Activated CD4-positive, alpha-beta memory T cell treated with anti-CD3 and anti-CD28 coated beads, Interleukin-2, amount 10 ng/mL, durations not matched to agents 7 days and 5 days (primary cell): ENCODE measurements at places on chromosomes 3 and 15.

GRCh38 chr3:33758864-33759263, 39.6 kb upstream of the PDCD6IP start:
- H3K4me1 ChIP-seq, result no peaks in the 10 kb centered on the region
- no peak overlapping the region for H3K4me3 ChIP-seq
- peaks cover 6% of the 10 kb centered on the region for H3K36me3 ChIP-seq
- H3K27ac ChIP-seq, result no peak overlapping the region
- H3K27me3 ChIP-seq, result peaks cover 4% of the 10 kb centered on the region

GRCh38 chr15:59119625-59120024, 14.7 kb downstream of the CCNB2 start:
- H3K27me3 ChIP-seq, result no peaks in the 10 kb centered on the region
- no peak overlapping the region for H3K4me3 ChIP-seq
- H3K36me3 ChIP-seq, result peaks cover 77% of the 10 kb centered on the region
- peaks cover 2% of the 10 kb centered on the region for H3K4me1 ChIP-seq
- no peak for DNase-seq
- no peak overlapping the region for H3K27ac ChIP-seq

- no peak for DNase-seq
- H3K27me3 ChIP-seq, result no peaks in the 10 kb centered on the region
- peaks cover 47% of the 10 kb centered on the region for H3K4me1 ChIP-seq
- H3K36me3 ChIP-seq, result peaks cover 82% of the 10 kb centered on the region
Observed at GRCh38 chr3:16320711-16321110, 55.7 kb downstream of the OXNAD1 start.

DNA sequence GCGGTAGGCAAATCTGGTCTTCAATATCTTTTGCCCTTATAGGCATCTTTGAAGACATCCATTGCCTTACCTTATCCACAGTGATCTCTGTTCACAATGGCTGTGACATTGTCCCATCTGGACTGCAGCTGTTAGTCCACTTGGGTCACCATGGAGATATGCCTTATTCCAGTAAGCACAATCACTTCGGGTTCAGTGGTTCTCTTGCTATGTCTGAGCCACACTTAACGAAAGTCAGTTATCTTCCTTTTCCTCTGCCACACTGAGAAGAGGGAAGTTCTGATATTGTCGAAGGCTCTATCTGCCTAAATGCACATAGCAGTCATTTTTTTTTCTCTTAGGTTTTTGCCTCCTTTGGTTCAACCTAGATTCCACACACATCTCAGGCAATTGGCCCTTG, 119.0 kb upstream of the SATB1 start:
- no peak overlapping the region for H3K4me3 ChIP-seq
- H3K27ac ChIP-seq, result no peak overlapping the region
- peaks cover 2% of the 10 kb centered on the region for H3K4me1 ChIP-seq
- H3K27me3 ChIP-seq, result no peaks in the 10 kb centered on the region
- DNase-seq, result no peak
